DMS53 (cell line): ENCODE measurements at places on chromosomes 1 and 21.
A peak's percentile ranks its signal among the peaks of the same experiment; 100 is the strongest.

GRCh38 chr21:44329086-44329889 is 9.9 kb downstream of the CFAP410 start:
- peak; percentile 72 for DNase-seq

- no peak for DNase-seq
Measured at GRCh38 chr1:3237570-3237969, 168.6 kb downstream of the PRDM16 start.

DNA sequence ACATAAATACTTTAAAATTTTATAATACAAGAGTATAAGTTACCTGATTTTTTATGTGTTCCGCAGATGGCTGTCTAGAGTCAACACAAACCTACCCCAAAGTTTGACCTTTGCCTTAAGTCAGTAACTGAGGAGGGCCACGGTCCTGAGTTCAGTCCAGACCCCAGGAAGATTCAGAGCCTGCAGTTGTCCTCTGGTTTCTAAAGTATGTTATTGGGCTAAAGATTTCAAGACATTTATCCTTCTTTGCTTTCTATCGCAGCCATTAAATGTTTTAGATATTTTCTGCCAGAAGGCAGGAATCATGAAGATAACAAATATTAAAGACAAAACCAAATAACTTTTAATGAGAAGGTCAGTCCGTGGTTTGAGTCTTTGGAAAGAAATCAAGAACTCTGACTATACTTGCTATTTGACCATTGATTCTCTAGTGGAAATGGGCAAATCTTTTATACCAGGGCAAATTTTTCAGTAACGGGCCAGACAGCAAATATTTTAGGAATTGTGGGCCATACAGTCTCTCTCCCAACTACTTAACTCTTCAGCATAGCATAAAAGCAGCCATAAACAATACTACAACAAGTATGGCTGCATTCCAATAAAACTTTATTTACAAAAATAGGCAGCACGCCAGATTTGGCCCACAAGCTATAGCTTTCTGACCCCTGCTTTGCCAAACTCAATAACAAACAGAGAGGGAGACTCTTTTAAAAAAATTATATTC is 38.0 kb upstream of the HAO2 start:
- no peak for DNase-seq

GRCh38 chr1:196527919-196528318 is 80.3 kb downstream of the KCNT2 start:
- DNase-seq = no peak

DNA sequence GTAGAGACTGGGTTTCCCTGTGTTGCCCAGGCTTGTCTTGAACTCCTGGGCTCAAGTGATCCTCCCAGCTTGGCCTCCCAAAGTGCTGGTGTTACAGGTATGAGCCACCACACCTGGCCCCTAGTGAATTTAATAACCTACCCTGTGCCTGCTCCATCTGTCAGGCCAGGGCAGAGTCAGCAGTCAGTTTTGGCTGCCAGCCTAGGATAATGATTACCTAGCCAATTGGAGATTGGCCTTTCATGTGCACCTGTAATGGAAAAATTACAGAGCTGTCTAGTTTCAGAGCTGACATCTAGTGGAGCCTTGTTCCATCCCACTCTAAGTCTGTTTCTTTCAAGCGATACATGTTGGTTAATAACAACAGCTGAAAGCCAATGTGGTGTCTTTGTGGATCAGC is 92.0 kb downstream of the DIRAS3 start:
- peak; percentile 50 for DNase-seq

GRCh38 chr21:32380940-32381339 is 11.9 kb downstream of the URB1 start:
- no peak for DNase-seq

DNA sequence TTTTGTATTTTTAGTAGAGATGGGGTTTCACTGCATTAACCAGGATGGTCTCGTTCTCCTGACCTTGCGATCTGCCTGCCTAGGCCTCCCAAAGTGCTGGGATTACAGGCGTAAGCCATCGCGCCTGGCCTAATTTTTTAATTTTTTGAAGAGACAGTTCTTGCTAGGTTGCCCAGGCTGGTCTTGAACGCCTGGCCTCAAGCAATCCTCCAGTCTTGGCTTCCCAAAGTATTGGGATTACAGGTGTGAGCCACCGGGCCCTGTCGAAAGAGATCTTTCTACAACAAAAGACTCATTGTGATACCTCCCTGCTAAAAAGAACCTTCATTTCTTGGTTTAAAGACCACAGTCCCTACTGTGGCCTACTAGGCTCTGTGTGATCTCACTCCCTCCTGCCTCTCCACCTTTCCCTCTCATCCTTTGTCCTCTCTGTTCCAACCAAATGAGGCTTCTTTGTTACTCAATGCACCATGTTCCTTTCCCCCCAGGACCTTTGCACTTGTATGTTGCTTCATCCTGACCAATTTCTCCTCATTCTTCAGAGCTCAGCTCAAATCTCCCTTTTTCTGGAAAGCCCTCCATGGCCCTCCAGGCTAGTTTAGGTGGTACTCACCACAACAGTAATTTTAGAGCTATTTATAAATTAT is 1.5 kb upstream of the GPX7 start:
- DNase-seq = no peak

DNA sequence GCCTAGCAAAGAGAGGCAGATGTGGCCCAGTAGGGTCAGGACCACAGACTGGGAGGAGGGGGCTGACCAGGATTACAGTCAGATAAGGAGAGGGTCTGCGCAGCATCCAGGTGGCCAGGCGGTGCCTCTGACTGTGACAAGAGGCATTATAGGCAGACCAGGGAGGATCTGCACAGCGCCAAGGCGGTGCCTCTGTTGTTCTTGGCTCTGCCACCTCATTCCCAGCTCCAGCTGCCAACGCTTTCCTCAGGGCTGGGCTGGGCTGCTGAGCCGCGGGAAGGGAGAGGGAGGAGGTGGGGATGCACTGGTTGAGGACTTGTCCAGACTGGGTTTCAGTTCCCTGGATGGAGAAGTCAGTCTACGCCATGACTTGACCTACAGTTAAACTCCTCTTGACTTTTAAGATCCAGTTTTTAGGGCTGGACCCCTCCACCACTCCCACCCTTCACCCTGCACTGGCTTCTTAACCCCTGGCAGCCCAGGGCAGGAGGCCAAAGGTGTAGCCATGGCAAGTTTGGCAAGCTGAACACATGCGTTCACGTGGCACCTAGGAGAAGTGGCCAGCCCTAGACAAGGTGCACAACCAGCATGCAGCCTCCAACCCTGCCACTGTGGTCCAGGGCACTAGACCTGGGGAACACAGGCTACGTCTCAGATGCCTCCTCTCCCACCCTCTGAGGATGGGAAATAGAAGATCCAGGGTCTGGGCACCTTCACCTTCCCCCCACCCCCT is 4.5 kb upstream of the CRABP2 start:
- DNase-seq = peak; percentile 58

DNA sequence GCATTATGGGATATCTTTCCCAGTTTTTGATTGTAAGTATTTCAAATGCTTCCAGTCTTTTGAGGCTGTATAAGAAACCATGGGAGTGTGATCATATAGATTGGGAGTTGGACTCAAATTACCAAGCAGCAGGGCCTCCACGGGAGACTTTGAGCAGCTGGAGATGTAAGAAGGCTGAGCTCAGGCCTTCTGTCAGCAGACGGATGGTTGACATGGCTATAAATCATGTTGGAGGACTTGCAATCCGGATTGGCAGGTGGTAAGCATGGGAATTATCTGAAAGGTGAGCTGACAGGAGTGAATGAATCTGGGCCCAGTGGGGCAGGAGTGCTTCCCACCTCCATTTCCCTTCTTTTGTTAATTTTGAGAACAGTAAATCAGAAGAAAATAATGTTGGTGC is 83.2 kb upstream of the PPM1J start:
- peak; percentile 60 for DNase-seq

DNA sequence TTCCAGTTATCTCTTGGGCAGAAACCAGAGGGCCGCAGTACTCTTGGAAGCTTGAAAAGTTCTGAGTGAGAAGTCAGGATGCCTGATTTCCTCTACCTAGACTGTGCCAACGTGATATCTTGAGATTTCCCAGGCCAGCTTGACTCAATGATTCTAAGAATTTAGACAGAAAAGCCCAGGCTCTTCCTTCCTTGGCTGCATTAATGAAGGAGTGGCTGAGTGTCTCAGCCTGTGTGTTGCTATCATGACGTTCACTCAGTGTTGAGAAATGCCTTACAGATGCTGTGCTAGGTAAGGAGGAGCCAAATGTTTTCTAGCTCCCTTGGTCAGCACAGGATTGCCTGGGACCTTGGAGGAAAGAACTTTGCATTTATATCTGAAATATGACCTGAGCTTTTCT is 454.1 kb upstream of the USP24 start:
- DNase-seq = no peak

- no peak for DNase-seq
Measured at GRCh38 chr1:206970446-206970845, at the start of gene FCAMR. TSS of gene FCAMR (minus strand) at chr1:206970460. CDS start at chr1:206970125, 335 bp downstream.

- DNase-seq = no peak
Measured at GRCh38 chr1:68623700-68624099, 126.8 kb upstream of the DEPDC1 start.

- DNase-seq = peak; percentile 92
Measured at GRCh38 chr1:169529068-169529642, 43.4 kb upstream of the SLC19A2 start.

DNA sequence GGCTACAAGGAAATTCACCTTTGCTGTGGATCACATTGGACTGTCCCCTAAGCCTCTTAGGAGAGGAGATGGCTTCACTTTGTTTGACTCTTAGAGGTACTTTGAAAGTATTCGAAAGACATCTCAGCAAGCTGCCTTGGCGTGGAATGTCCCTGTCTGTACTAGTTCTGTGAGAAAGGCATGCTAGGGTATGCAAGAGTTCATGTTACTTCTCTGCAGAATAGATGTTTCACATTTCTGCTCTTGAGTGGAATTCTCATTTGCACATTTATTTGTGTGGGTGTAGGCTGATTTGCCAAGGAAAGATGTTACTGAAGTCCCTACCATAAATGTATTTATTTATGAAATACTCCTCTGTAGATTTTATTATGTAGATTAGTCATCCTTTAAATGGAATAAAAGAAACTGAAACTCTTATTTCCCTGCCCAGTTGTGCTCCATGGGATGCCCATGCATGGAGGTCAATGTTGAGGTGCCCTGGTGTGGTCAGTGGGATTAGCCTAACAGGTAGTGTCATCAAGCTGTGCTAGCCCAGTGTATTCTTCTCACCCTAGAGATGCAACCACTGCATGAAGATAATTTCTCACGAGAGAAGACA is 13.8 kb downstream of the MIA3 start:
- DNase-seq = no peak

GRCh38 chr1:46550751-46551231 is 656 bp downstream of the KNCN start:
- no peak for DNase-seq

GRCh38 chr1:229227298-229227919 is 43.5 kb upstream of the RAB4A start:
- DNase-seq = peak; percentile 95

DNA sequence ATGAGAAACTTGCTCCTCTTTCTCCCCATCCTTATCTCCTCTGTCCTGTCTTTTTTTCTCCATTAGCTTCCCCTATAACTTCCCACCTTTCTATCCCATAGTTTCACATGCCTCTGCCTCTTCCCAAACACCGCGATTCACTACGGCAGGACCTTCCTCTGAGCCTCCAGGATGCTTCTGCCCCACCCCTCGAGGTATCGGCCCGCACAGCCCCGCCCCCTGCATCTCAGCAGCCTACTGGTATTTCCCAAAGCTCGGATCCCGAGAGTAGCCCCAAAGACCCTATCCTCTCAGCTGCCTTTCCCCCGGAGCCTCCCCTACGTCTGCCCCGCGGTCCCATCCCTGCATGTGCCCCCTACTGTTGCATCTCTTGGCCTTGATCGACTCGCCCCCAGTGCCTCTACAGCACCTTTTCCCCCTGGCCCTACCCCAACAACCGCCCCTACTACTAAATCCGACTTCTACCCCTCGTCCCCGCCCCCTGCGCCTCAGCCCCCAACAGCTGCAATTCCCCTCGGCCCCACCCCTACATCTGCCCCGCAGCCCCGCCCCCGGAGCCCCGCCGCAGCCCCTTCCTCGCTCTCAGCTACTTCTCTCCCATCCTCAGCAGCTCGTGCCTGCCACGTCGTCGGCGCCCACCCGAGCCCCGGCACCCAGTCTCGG is 512 bp downstream of the PIAS3 start:
- peak; percentile 66 for DNase-seq

DNA sequence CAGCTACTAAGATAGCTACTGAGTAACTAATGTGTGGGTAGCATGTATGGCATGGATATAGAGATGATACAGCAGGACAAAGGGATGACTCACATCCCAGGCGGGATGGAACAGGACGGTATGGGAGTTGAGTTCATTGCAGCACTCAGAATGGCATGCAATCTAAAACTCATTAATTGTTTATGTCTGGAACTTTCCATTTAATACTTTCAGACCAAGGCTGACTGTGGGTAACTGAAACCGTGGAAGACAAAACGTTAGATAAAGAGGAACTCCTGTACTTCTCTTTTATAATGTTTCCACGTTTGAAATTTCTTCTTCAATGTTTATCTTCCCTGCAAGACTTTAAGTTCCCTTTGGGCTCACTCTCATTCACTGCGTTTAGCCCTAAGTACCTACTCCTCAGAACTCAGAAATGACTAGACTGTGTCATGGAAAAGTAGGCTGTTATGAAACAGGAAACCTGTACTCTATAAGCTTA is 151.9 kb downstream of the MAGI3 start:
- DNase-seq = peak; percentile 46
